ENCODE measurements at places on chromosomes 6 and 20. TPM values are rescaled to one million over a fixed set of nuclear protein-coding genes. Genes with fewer than 3 reads are reported as not detected.

Gene MAN1A1
- total RNA-seq = 6.3 TPM

Gene ADRM1
- 402 TPM for total RNA-seq

Gene TP53INP2
- total RNA-seq = 5.0 TPM

Gene TFAP2C
- total RNA-seq = 1.9 TPM

Gene EPM2A
- 14.8 TPM for total RNA-seq

Gene CEBPB
- 26.8 TPM for total RNA-seq

Gene C20orf144
- not detected for total RNA-seq

Gene HLA-DRB5
- not detected for total RNA-seq

Gene RAD21L1
- total RNA-seq = 0.07 TPM

Gene GGTLC1
- total RNA-seq = not detected

Gene SLC17A1
- not detected for total RNA-seq

Gene APCDD1L
- 2.4 TPM for total RNA-seq

Gene RNF5
- 59.4 TPM for total RNA-seq

Gene WFDC10B
- total RNA-seq = not detected

Gene SYCP2L
- total RNA-seq = 0.57 TPM

Gene MROH8
- total RNA-seq = 1.3 TPM

Data from A172 (cell line).